ENCODE measurements at places on chromosomes 3 and 15. TPM values are rescaled to one million over a fixed set of nuclear protein-coding genes. Genes with fewer than 3 reads are reported as not detected.
A peak's percentile ranks its signal among the peaks of the same experiment; 100 is the strongest.

- H3K27ac ChIP-seq = no peak overlapping the region
- no peaks in the 10 kb centered on the region for H3K36me3 ChIP-seq
- H3K4me1 ChIP-seq = no peaks in the 10 kb centered on the region
Observed at GRCh38 chr3:77197408-77197807, 157.5 kb downstream of the ROBO2 start.

- H3K4me3 ChIP-seq = no peak overlapping the region
- H3K27ac ChIP-seq = no peak overlapping the region
- DNase-seq = no peak
- H3K36me3 ChIP-seq = no peaks in the 10 kb centered on the region
- H3K27me3 ChIP-seq = no peaks in the 10 kb centered on the region
Observed at GRCh38 chr3:175726228-175726627, 867.1 kb downstream of the NAALADL2 start.

DNA sequence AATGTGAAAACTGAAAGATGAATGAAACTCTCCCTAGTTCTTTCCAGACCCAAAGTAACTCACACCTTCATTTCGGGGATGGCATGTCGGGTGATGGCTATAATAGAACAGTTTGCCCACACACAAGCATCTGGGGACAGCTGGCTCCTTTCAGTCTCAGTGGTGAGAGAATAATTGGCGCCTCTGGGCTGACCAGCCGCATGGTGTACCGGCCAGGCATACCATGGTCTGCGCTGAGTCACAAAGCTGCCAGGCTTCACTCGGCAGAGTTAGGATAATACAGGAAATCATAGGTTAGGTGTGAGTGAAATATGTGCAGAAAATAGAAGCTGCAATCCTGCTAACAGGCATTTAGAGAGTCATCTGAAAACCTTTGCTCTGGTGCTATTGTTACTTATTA, 80.4 kb upstream of the IGF1R start:
- DNase-seq = no peak
- H3K27ac ChIP-seq = no peak overlapping the region
- H3K4me3 ChIP-seq = no peak overlapping the region
- H3K36me3 ChIP-seq = no peaks in the 10 kb centered on the region
- H3K4me1 ChIP-seq = no peaks in the 10 kb centered on the region

GRCh38 chr3:44338828-44339127, 212 bp downstream of the TCAIM start:
- peak overlapping the region; percentile 88 for H3K27ac ChIP-seq
- H3K36me3 ChIP-seq = no peaks in the 10 kb centered on the region
- peak; percentile 13 for DNase-seq
- H3K4me1 ChIP-seq = peaks cover 17% of the 10 kb centered on the region
- H3K27me3 ChIP-seq = no peaks in the 10 kb centered on the region

DNA sequence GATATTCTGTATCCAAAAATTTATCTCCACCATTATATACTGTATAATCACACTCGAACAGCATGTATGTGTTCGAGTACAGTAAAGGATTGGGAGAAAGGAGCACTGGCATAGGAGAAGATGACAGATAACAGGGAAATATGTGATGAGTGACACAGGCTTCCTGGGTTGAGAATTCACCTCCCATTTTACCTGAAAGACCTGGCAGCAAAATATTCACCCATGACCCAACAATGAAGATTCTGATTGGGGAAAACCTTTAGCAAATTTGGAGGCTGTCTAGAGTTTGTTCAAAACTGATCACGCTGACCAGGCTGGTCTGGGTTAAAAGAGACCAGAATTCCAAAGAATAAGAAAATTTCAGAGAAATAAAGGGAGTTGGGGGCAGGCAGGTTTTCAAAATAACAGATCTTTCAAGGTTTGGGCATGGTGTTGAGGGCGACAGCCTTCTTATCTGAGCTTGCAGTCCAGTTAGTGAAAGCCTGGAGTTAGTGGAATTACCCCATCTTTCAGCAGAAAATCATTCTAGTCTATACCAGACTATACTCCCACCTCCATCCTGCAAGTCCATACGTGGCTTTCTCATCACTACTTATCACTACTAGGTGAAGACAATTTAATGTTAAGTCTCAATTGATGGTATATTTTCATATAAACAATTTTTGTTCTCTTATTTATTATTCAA, 42.8 kb upstream of the RSL24D1 start:
- peaks cover 17% of the 10 kb centered on the region for H3K36me3 ChIP-seq
- H3K27ac ChIP-seq = no peak overlapping the region
- peaks cover 4% of the 10 kb centered on the region for H3K4me1 ChIP-seq
- no peaks in the 10 kb centered on the region for H3K27me3 ChIP-seq
- H3K4me3 ChIP-seq = no peak overlapping the region

- H3K27me3 ChIP-seq = no peaks in the 10 kb centered on the region
- no peak overlapping the region for H3K4me3 ChIP-seq
- no peak for DNase-seq
- no peaks in the 10 kb centered on the region for H3K36me3 ChIP-seq
- no peaks in the 10 kb centered on the region for H3K4me1 ChIP-seq
Observed at GRCh38 chr3:62500556-62501288, 127.4 kb upstream of the FEZF2 start.

DNA sequence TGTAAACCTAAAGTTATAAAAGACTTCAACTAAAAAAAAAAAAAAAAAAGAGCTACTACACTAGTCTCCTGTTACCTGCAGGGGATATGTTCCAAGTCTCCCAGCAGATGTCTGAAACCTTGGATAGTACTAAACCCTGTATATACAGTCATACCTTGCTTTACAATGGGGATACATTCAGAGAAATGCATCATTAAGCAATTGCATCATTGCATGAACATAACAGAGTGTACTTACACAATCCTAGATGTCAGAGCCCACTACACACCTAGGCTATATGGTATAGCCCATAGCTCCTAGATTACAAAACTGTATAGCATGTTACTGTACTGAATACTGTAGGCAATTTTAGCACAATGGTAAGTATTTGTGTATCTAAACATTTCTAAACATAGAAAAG, 119.1 kb downstream of the GMPS start:
- H3K4me1 ChIP-seq = no peaks in the 10 kb centered on the region
- no peak overlapping the region for H3K4me3 ChIP-seq
- DNase-seq = no peak
- H3K27ac ChIP-seq = no peak overlapping the region
- no peaks in the 10 kb centered on the region for H3K36me3 ChIP-seq

GRCh38 chr3:172800156-172800555, 49.6 kb downstream of the ECT2 start:
- no peaks in the 10 kb centered on the region for H3K4me1 ChIP-seq
- H3K4me3 ChIP-seq = no peak overlapping the region
- H3K27me3 ChIP-seq = no peaks in the 10 kb centered on the region
- H3K27ac ChIP-seq = no peak overlapping the region
- peaks cover 78% of the 10 kb centered on the region for H3K36me3 ChIP-seq

DNA sequence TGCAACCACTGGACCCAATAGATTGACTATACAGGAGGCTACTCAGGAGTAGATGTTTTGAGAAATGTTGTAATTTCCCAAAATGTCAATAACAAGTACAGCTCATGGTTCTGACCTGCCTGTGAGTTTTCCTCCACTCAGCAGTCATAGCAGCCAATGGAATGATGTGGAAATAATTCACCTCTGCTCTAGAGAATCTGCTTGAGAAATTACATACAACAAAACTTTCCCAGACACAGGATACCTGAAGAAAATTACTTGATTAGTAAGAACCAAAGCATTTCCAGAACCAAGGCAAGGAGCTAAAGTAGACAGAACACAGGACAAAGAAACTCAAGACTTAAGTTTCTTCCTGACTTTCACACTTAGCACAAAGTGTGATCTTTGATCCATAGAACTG, 218.9 kb upstream of the SETMAR start:
- H3K36me3 ChIP-seq = no peaks in the 10 kb centered on the region
- no peak for DNase-seq
- no peak overlapping the region for H3K4me3 ChIP-seq
- peaks cover 5% of the 10 kb centered on the region for H3K4me1 ChIP-seq
- no peak overlapping the region for H3K27ac ChIP-seq

GRCh38 chr15:51335538-51336410, 2.6 kb downstream of the CYP19A1 start:
- H3K36me3 ChIP-seq = no peaks in the 10 kb centered on the region
- peaks cover 52% of the 10 kb centered on the region for H3K4me1 ChIP-seq
- H3K27me3 ChIP-seq = peaks cover 7% of the 10 kb centered on the region
- DNase-seq = peak; percentile 22
- H3K27ac ChIP-seq = no peak overlapping the region

DNA sequence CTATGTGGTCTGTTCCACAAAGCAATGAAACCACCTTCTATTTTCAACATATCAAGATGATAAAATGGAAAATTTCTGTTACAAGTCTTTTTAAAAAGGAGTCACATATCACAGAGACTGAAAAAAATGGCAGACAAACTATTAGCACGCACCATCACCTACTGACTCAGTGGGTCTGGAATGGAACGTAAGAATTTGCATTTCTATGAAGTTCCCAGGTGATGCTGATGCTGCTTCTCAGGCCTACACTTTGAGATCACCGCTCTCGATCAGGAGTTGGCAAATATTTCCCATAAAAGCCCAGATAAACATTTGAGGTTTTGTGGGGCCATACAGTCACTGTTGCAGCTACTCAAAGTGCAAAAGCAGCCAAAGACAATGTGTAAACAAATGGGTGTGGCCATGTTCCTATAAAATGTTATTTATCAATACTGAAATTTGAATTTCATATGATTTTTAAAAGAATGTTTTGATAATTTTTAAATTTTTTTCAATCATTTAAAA, 142.9 kb downstream of the ADAM10 start:
- peaks cover 96% of the 10 kb centered on the region for H3K36me3 ChIP-seq
- no peaks in the 10 kb centered on the region for H3K4me1 ChIP-seq
- H3K27me3 ChIP-seq = no peaks in the 10 kb centered on the region
- no peak for DNase-seq
- H3K4me3 ChIP-seq = no peak overlapping the region

DNA sequence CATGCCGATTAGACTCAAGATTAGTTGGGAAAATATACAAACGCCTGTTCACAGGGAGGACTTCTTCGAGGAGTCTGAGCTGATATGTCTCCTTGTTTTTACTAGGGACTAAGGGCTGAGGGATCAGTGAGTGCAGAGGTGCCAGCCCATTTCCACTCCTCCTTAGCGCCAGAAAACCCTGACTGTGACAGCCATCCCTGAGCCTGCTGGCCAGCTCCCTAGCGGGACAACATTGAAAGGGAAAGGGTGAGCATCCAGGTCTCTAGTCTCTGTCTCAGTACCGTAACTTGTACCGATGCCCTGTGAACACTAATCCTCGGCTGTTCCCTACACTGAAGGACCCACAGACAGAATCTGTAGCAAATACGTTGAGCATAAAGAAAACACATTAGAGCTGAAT, 243.4 kb downstream of the WNT5A start:
- H3K27ac ChIP-seq = no peak overlapping the region
- H3K4me3 ChIP-seq = no peak overlapping the region
- H3K27me3 ChIP-seq = no peaks in the 10 kb centered on the region
- no peaks in the 10 kb centered on the region for H3K36me3 ChIP-seq

DNA sequence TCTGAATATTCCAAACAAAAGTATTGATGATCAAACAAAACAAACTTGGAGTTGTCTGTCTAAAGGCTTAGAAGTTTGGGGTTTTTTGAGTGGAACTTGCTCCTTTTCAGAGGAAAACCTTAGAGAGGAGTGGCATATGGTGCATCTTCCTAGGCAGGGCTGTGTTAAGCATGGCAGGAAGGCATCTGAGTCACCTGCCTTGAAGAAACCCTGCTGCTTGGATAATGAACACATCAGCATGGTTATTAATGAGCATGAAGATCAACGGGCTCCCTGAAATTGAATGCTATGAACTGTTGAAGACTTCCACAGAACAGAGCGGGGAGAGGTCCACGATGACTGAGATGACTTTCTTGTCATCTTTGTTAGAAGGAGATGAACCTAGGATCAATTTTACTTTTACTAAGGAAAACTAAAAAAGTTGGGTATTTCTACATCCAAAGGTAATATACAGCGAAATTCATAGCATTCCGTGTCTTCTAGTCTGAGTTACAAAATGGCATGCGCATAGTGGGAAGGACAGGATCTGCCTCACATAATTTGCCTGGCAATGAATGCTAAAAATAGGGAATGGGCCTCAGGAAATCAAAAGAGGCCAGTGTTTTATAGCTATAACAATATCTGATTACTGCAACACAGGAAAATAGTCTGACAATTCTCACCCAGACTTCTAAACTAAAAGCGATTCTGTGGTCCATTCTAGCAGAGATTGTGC, 11.6 kb upstream of the TMED3 start:
- H3K4me1 ChIP-seq = no peaks in the 10 kb centered on the region
- H3K4me3 ChIP-seq = no peak overlapping the region
- H3K27ac ChIP-seq = no peak overlapping the region
- DNase-seq = no peak
- no peaks in the 10 kb centered on the region for H3K36me3 ChIP-seq
- H3K27me3 ChIP-seq = peaks cover 53% of the 10 kb centered on the region

DNA sequence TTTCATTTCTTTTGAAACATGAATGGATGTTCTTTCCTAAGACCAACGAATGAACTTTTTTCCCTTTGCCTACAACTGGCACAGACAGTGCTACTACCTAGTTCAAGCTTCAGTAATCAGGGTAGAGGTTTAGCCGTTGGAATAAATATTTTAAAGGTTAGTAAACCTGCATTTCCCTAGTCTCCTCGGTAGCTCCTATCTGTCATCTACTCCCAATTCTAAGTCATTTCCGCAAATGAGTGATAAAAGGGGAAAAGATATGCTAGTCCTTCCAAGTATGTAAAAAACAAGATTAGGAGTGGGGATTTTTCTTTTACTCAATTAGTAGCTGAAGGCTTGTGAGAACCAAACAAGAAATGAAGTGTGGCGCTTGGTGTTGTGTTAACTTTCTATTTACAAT, 15.2 kb downstream of the SLTM start:
- no peaks in the 10 kb centered on the region for H3K4me1 ChIP-seq
- no peak overlapping the region for H3K4me3 ChIP-seq
- no peak for DNase-seq
- no peak overlapping the region for H3K27ac ChIP-seq

DNA sequence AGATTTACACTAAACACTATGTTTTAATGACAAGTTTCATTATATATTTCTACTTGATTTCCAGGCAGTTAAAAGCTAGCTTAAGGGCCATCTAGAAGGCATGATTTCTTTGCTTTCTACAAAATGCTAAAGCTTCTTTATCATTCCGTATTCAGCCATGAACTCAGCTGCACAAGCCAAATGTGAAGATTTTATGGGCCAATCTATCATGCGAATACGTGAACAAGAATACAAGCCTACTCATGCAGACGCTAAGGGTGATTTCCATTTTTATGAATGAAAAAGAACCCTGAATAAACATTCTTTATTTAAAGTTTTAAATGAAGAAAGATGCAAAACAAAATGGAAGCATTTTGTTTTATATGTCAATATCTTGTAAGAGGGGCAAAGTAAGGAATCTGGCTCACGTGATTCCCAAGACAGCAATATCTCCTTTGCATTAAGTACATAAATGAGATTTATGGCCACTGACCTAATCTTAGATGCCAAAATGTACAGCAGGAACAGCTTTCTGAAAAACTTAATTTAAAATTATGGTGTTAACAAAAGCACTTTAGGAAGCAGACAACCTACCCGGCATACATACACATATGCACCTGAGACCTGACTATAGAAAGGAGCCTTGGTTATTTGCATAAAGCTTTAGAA, 215.8 kb downstream of the DPH6 start:
- no peak overlapping the region for H3K27ac ChIP-seq
- H3K27me3 ChIP-seq = no peaks in the 10 kb centered on the region
- no peaks in the 10 kb centered on the region for H3K36me3 ChIP-seq
- DNase-seq = no peak

ACP3 gene
- 55.6 TPM for polyA plus RNA-seq

C2CD4B gene
- polyA plus RNA-seq = not detected

VWA5B2 gene
- polyA plus RNA-seq = not detected

DGKG gene
- polyA plus RNA-seq = 5.3 TPM

IQCF5 gene
- not detected for polyA plus RNA-seq

DCP1A gene
- polyA plus RNA-seq = 19.3 TPM

RTP3 gene
- not detected for polyA plus RNA-seq
